ENCODE measurements at places on chromosomes 7 and 10. TPM values are rescaled to one million over a fixed set of nuclear protein-coding genes. Genes with fewer than 3 reads are reported as not detected.

DNA sequence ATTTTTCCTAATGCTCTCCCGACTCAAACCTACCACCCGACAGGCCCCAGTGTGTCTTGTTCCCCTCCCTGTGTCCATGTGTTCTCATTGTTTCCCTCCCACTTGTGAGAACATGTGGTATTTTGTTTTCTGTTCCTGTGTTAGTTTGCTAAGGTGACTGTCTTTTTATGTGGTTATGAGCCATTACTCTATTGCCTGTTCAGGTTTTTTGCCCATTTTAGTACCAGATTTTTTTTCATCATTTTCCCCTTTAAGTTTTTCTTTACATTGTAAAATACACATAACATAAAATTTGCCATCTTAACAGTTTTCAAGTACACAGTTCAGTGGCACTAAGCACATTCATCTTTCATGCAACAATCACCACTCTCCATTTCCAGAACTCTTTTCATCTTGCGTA is 133.5 kb downstream of the GPR158 start:
- no peak overlapping the region for H3K27ac ChIP-seq
- no peak overlapping the region for H3K4me3 ChIP-seq
- H3K27me3 ChIP-seq = no peaks in the 10 kb centered on the region
- no peak for DNase-seq
- no peaks in the 10 kb centered on the region for H3K4me1 ChIP-seq

TRIM4 gene
- total RNA-seq = 11.5 TPM

- no peaks in the 10 kb centered on the region for H3K27me3 ChIP-seq
- peaks cover 4% of the 10 kb centered on the region for H3K4me1 ChIP-seq
- no peak overlapping the region for H3K4me3 ChIP-seq
- DNase-seq = no peak
These were observed 167.5 kb upstream of the CELF2 start for GRCh38 chr10:10850214-10850613.

GRCh38 chr10:60863796-60864195 is 80.2 kb downstream of the RHOBTB1 start:
- H3K27me3 ChIP-seq = no peaks in the 10 kb centered on the region

BICC1 gene
- 32.4 TPM for total RNA-seq

- H3K4me1 ChIP-seq = no peaks in the 10 kb centered on the region
- no peaks in the 10 kb centered on the region for H3K36me3 ChIP-seq
- H3K27me3 ChIP-seq = peaks cover 48% of the 10 kb centered on the region
- H3K27ac ChIP-seq = no peak overlapping the region
These were observed 104.2 kb upstream of the ACBD5 start for GRCh38 chr10:27344568-27345454.

ASB4 gene
- total RNA-seq = not detected

DKK1 gene
- total RNA-seq = 170 TPM

EGR2 gene
- total RNA-seq = 17.8 TPM

UCN3 gene
- not detected for total RNA-seq

- H3K4me1 ChIP-seq = peaks cover 46% of the 10 kb centered on the region
- peak overlapping the region; percentile 98 for H3K4me3 ChIP-seq
- H3K36me3 ChIP-seq = peaks cover 6% of the 10 kb centered on the region
- H3K27ac ChIP-seq = peak overlapping the region; percentile 63
- DNase-seq = no peak
- H3K27me3 ChIP-seq = no peaks in the 10 kb centered on the region
These were observed 654 bp upstream of the SLF2 start for GRCh38 chr10:100912013-100912604.

DNA sequence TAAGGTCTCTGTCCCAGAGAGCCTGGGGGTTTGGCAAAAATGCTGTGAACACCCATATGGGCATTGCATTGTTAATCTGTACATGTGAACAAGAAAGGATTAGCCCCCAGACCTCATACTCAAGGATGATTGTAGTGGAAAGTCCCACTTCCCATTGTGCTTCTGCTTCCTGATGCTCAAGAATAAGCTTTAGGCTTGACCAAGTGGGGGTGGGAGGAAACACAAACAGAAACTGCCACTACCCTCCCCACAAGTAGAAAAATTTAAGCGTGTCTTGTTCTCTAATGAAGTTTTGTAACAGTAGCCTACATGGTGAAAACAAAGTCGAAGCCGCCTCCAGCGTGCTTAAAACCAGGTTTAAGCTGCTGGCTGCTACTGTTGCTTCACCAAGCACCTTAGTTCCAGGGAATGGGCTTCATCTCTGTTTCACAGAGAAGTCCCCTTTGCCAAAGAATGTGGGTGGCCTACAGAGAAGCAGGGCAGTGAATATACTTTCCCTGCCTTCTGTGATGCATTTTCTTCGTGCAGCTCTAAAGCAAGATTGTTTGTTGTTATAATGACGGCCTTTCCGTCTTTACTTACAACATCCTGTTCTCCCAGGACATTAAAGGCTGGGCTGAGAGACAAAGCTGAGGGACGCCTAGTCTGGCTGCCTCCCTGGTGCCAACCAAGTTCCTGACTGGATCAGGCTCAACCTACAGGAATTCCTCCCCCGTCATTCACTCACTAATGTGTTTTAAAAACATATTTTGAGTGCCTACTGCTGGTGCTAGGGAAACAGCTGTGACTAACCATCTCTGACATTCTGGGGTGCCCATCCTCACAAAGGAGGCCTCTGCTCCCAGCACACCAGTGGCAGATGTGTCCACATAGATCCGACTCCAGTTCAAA is 32.1 kb upstream of the CCSER2 start:
- DNase-seq = no peak
- H3K4me1 ChIP-seq = peaks cover 20% of the 10 kb centered on the region
- peak overlapping the region; percentile 91 for H3K27ac ChIP-seq

DNA sequence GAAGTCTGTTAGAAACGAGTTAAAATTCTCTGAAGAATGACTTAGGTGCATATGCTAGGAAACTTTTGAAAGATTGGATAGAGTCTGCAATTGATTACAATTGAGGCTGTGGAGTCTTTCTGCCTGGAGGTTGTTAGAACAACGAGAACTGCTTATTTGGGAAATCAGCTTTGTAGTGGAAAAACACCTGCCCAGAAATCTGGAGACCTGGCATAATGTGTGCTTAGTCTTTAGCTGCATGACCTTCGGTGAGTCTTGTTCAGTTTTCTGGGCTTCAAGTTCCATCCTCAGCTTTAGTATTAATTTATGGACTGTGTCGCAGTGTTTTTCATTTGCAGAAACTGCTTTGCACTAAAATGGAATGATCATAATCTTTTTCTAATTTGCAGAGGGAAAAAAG is 31.7 kb downstream of the CCNY start:
- peaks cover 34% of the 10 kb centered on the region for H3K4me1 ChIP-seq
- no peak overlapping the region for H3K4me3 ChIP-seq
- H3K27ac ChIP-seq = no peak overlapping the region
- no peaks in the 10 kb centered on the region for H3K36me3 ChIP-seq

DNA sequence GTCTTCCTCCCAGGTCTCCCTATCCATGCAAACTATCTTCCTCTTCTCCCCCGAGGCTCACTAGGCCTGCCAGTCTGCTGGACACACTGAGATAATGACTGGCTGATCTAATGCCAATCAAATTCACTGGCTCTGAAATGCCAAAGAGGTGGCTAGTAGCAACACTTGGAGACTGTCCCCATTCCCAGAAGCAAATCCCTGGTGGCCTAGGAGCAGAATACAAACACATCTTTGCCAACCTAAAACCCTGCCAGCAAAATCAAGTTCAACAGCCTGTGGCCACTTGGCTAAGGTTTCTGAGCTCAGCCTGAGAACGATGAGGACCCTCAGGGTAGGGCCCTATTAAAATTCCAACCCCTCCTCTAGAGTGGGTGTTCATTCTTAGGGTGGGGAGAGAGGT is 46.6 kb downstream of the SH3PXD2A start:
- H3K27ac ChIP-seq = no peak overlapping the region
- H3K36me3 ChIP-seq = no peaks in the 10 kb centered on the region
- peaks cover 19% of the 10 kb centered on the region for H3K4me1 ChIP-seq
- H3K4me3 ChIP-seq = no peak overlapping the region
- peak; percentile 4 for DNase-seq

DNA sequence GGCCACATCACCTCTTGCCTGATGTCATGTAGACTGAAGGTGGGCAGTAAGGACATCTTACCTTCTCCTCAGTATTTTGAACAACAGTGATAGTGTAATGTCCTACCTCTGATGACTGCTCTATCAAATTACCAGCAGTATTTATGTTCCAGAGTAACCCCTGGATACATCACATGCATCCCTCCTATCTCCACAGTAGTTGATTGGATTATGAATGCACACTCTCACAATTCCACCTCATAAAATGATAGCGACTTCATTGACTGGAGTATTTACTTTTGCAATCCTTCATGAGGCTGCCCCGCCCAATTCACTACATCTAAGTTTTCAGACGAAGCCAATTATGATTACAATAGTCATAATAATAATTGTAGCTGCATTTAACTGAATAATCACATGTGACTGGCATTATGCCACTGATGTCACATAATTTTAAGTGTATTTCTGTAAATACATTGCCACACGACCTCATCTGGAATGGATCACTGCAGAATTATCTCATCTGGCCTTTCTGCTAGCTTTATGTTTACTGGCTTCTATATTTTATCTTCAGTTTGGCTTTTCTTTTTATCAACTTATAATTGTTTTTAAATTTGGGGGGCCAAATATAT is 268.9 kb downstream of the SLC25A13 start:
- H3K36me3 ChIP-seq = peaks cover 10% of the 10 kb centered on the region
- H3K4me1 ChIP-seq = peaks cover 5% of the 10 kb centered on the region
- no peak for DNase-seq
- no peak overlapping the region for H3K27ac ChIP-seq

GRCh38 chr7:125606671-125607070 is 677.0 kb upstream of the POT1 start:
- no peak overlapping the region for H3K27ac ChIP-seq
- no peak for DNase-seq
- H3K36me3 ChIP-seq = no peaks in the 10 kb centered on the region
- H3K4me3 ChIP-seq = no peak overlapping the region
- no peaks in the 10 kb centered on the region for H3K27me3 ChIP-seq
- H3K4me1 ChIP-seq = peaks cover 12% of the 10 kb centered on the region

GIMAP5 gene
- total RNA-seq = not detected

AZGP1 gene
- not detected for total RNA-seq

GRCh38 chr7:49125246-49125645 is 200.9 kb downstream of the CDC14C start:
- no peaks in the 10 kb centered on the region for H3K4me1 ChIP-seq
- H3K36me3 ChIP-seq = no peaks in the 10 kb centered on the region
- DNase-seq = no peak
- peaks cover 2% of the 10 kb centered on the region for H3K27me3 ChIP-seq
- H3K27ac ChIP-seq = no peak overlapping the region
- H3K4me3 ChIP-seq = no peak overlapping the region

DNA sequence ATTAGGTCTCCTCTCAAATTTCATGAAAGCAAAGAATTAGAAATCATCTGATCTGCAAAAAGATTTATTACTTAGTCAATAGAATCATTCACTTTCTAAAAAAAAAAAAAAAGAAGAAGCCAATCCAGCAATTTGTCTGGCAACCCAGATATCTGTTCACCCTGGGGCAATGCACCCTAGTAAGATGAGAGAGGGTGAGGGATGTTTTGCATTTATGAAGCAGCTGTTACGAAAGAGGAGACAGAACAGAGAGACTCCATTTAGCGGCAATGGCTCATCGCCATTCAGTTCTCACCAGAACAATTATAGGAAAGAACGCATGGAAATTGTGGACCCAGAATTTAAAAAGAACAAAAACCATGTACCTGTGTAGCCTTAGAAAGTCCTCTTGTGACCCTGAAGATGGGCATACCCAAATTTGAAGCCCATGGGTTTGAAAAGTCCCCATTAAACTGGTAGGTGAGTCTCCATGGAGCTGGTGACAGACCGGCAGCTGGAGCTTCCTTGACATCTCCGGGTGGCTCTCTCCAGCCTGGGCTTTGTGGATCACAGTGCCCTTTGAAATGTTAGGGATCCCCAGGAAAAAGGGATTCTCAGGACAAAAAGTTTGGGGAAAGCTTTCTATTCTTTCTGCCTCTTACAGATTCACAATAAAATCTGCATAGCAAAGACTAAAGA is 45.5 kb upstream of the CCDC3 start:
- no peaks in the 10 kb centered on the region for H3K4me1 ChIP-seq
- no peak overlapping the region for H3K27ac ChIP-seq
- no peaks in the 10 kb centered on the region for H3K36me3 ChIP-seq
- H3K27me3 ChIP-seq = peaks cover 5% of the 10 kb centered on the region

DNA sequence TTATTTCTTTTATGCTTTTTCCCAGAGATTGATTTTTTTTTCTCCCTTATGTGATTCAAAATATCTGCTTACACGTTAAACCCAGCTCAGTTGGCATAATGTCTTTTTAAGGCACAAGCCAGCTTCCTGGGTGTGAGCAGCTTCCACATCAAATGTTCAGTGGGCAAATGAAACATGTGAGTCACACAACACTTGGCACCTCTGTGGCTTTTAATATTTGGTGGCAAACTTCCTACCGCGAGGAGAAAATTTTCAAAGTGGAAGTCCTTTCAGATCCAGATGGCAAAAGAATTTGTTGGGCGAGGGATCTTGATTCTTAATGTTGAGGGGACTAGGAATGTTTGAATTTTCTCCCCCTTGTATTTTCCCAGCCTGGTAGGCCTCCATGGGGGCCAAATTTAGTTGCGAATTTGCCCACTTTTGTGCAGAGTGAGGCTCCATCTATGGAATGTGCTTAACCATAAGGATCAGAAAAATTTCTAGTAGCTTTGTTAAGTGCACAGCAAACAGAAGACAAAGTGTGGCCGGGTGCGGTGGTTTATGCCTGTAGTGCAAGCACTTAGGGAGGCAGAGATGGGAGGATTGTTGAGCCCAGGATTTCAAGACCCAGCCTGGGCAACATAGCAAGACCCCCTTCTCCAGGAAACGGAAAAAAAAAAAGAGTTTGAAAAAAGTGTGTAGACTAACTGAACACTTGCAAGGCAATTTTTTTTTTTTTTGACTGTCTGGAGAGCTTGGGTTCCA is 31.0 kb downstream of the CUX1 start:
- H3K4me1 ChIP-seq = peaks cover 10% of the 10 kb centered on the region
- peak; percentile 38 for DNase-seq
- peaks cover 11% of the 10 kb centered on the region for H3K36me3 ChIP-seq
- no peaks in the 10 kb centered on the region for H3K27me3 ChIP-seq

DNA sequence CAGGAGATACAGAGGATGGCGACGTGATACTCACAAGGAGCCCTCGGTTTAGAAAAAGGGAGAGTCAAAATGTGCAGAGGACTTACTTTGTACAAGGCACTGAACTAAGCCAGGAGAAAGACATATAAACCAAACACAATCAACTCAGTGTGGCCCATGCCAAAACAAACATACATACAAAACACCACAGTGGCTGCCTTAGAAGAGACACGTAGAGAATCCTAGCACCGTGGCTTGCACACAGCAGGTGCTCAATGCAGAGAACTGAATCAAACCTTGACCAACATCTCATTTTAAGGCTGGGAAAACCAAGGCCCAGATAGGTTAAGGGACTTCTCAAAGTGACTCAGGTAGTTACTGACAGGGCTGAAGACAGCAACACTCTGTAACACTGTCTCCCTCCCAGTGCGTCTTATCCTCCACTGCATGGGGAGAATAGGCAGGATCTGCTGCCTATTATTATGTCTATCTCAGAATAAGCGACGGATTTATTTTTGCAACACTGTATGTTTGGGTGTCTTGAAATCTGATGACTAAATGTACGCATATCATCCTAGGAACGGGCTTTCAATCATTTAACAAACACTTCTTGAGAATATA is 11.0 kb downstream of the SORBS1 start:
- DNase-seq = no peak
- peaks cover 4% of the 10 kb centered on the region for H3K36me3 ChIP-seq
- no peaks in the 10 kb centered on the region for H3K27me3 ChIP-seq
- H3K27ac ChIP-seq = no peak overlapping the region
- peaks cover 6% of the 10 kb centered on the region for H3K4me1 ChIP-seq
- H3K4me3 ChIP-seq = no peak overlapping the region

FAM237B gene
- total RNA-seq = not detected
